ENCODE measurements at places on chromosomes 7 and 10.
A peak's percentile ranks its signal among the peaks of the same experiment; 100 is the strongest.

DNA sequence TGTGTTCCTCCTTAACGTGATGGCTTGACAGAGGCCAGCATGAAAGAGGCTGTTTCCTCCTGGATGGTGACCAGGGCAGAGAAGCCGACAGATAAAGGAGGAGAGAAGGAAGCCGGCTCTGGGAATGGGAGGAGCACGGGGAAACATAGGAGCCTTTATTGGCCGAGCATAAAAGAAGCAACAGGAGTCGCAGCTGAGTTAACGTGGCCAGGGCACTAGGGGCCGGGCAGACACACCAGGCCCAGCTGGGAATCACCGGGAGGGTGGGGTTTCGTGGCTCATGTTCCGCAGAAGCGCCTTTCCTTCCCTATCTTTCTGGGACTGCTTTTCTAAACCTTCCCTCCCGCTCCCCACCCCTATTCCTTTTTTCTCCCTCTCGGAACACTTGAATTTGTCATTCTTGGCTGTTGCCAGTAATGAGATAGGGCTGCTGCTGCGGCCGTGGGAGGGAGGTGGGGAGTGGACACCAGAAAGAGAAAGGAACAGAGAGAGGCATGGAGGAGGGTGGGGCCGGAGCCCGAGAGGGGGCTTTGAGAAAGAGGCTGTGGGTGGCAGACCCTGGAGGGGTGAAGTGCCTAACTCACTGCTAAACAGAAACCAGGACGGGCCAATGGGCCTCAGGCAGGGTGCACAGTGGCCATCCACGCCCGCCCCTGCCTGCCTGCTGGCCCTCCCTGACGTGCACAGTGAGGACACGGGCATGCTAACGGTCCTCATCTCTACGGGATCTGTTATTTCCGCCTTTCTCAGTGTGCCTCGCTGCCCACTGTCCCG is 65.2 kb downstream of the COL13A1 start:
- no peak for DNase-seq

GRCh38 chr7:84196084-84196503 is 1.5 kb upstream of the SEMA3A start:
- DNase-seq: no peak

DNA sequence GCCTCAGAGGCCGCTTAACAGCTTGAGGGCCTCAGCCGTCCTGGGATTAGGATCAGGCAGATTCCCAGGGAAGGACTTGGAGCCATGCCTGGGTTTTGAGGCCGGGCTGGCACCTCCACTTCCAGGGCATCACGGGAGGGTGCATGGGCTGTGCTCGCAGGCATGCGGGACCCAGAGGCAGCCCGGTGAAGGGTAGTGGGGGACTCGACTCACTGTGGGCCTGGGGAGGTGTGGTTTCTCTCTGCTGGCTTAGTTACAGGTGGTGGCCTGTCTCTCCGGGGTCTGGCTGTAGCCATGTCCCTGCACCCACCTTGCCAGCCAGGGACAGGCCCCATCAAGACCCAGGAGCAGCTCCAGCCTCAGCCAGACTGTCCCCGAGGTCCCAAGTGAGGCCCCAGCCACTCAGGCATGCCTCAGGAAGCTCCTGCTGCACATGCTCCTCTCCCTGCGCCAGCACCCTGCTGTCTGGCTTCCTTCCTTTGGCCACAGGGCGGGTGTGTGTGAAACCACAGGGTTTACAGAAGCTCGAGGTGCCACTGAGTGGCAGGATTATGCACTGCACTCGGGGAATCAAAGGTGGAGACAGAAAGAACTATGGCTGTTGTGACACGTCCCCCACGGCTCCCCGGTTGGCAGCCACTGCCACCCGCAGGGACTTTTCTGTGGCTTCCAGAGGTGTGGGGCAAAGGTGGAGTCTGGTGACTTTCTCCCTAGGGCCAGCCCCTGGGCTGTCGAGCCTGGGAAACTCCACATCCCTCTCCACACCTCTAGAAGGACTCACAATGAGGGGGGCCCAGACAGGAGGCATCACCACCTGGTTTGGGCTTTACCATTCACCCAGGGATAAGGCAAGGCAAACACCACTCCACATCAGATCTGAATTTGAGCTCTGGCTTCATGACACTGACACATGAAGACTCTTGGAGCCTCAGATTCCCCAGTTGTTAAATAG is 19.7 kb downstream of the GOLGA7B start:
- peak; percentile 78 for DNase-seq

DNA sequence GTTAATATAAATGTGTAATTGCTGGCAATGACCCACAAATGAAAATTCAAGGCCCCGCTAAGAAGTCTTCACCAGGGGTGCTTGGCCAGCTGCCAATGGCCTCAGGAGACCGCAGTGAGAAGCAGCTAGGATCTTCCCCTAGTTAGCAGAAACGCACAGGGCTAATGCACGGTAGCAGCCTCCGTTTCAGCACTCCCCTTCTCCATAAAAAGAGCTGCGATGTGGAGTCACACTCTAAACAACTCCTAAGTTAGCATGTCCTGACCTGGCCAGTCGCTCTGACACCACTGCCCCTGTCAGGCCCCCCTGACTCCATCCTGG is 139.0 kb downstream of the SEPTIN14 start:
- no peak for DNase-seq

DNA sequence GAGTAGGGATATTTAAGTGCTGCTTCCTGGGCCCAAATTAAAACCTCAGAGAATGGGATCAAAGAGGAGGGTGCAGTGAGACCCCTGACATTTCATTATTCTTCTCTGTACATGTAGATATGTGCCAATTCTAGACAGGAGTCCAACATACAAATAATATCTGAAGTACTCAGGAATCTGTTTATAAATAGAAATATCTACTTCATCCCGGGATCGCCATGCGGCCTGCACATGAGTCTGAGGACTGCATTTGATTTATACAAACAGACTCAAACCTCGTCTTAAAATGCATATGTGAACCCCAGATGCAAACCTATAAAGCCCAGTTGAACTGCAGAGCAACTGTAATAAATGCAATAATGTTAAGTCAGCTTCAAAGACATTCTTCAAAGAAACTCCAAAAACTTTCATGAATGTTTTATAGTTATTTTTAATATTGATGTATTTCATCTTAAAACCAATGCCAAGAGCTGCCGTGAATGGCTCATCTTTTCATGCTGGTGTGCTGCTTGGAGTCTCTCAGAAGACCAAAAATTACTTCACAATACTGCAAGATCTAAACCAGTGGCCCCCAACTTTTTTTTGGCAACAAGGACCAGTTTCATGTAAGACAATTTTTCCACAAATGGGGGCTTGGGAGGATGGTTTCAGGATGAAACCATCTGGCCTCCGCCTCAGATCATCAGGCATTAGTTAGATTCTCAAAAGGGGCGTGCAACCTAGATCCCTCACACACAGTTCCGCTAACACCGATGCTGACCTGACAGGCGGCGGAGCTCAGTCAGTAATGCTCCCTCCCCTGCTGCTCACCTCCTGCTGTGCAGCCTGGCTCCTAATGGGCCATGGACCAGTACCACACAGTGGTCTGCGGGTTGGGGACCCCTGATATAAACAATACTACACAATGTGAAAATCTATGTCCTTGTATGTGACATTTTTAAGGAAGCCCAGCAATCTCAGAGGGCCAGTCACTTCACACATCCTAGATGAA is 166.9 kb downstream of the PARD3 start:
- no peak for DNase-seq

GRCh38 chr10:43407576-43408330 is 1.2 kb downstream of the HNRNPF start:
- peak; percentile 46 for DNase-seq

GRCh38 chr7:37234928-37235327 is 213.7 kb downstream of the ELMO1 start:
- DNase-seq: peak; percentile 57

DNA sequence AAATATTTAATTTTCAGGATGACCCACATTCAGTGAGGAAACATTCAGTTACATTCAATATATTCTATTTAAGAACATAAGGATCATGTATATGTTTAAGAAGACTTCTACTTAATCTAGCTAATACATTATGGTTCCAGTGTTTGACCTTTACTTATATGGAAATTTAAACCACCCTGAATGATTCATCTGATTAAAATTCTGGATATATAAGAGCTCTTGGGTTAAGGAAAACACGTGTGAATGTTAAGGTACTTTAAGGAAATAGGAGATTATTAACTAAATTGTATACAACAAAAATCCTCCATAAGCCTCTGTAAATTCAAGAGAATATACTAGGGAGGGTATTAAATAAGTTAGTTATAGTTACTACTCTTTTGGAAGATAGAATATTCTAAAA is 40.9 kb downstream of the HDAC9 start:
- no peak for DNase-seq

- DNase-seq: no peak
These were observed 61.5 kb downstream of the VIPR2 start for GRCh38 chr7:159083001-159083697.

- DNase-seq: peak; percentile 9
These were observed 265.1 kb downstream of the CCSER2 start for GRCh38 chr10:84593506-84593905.

- DNase-seq: no peak
These were observed 487.4 kb upstream of the CELF2 start for GRCh38 chr10:10530313-10530712.

DNA sequence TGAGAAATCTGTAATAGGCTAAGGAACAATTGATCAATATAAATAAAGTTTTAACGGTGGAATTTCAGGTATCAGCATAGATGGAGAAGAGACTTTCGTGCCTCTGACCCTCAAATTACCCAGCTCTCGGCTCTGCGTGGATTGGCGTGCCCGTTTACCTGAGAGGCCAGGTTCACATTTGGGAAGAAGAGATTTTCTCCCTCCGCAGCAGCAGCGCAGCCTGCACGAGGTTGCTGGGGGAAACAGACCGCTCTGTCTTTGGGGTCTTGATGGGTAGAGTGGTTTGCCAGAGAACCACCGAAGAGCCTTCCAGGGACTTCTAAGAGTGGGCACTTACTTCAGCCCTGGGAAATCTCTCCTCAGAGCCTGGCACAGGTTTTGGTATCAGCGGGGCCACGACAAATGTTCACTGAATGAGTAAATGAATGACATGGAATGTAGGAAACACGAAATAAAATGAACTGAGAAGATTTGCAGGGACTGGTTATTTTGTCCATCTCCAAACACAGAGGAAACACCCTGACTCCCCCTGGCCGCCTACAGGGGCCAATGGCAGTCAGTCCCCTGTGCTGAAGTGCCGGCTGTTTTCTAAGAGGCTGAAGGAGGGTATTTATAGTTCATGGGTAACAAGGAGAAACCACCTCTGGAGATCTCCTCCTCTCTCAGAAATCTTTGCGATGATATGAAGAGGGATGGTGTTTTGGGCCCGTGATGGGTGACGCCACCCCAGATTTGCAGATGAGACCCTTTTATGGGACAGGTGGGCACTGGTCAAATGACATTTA is 338.5 kb downstream of the ADARB2 start:
- DNase-seq: no peak

DNA sequence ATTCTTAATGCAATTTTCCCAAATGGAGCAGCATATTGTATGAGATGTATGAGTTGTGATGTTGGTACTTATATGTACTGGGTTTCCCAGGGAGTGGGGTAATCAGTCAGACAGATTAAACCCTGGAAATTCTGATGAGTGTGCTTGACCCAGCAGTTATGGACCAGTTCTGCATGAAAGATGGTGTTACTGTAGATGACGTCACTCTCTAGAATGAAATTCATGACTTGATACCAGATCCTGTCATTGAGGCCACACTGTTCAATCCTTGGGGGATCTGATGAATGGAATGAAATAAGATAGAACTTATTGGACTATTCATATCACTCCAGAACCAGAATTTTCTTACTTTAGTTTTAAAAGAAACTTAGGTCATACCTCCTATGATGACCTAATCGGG is 534.3 kb downstream of the PLXDC2 start:
- DNase-seq: no peak

- peak; percentile 47 for DNase-seq
These were observed 149.8 kb upstream of the HDAC9 start for GRCh38 chr7:18345641-18346234.

DNA sequence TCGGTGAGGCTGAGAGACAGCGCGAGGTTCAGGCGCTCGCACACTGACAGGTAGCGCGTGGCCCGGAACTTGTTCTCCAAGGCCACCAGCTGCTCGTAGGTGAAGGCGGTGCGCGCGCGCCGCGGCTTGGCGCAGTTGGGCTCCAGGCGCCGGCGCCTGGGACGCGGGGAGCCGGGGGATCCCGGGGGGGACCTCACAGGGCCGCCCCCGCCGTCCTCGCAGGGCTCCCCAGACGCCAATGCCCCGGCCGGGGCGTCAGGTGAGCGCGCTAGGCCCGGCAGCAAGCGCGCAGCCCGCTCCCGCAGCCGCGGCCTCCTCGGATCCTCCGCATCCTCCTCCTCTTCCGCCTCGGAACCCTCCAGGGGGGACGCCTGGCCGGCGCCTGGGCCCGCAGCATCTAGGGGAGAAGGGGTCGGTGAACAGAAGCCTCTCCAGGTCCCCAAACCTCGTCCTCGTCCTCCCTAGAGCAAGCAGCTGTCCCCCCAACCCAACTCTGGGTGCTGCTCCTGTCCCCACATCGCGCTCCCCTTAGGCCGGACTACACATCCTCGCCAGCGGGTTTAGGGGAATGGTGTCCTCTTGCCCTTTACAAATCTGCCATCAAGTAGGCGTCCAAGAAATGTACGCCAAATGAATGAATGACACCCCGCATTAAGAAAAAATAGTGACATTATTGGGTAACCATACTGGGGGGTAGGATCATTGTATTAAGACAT is 1.9 kb downstream of the NKX1-2 start:
- DNase-seq: no peak

GRCh38 chr10:110350812-110351211 is 46.1 kb upstream of the SMNDC1 start:
- DNase-seq: no peak

DNA sequence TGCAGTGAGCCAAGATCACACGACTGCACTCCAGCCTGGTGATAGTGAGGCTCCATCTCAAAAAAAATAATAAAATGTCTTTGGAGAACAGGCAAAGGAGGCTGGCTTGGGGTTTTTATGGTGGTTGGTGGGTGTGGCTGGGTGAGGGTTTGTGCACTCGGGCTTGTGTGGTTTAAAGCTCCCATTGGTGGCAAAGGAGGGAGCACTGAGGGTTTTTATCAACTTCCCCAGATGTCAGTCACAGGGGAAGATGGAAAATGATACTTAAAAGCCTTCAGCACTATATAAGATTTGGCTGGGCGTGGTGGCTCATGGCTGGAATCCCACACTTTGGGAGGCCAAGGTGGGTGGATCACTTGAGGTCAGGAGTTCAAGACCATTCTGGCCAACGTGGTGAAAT is 16.3 kb upstream of the RNF216 start:
- DNase-seq: no peak

- no peak for DNase-seq
These were observed 17.3 kb upstream of the SAMD9L start for GRCh38 chr7:93165447-93165846.

GRCh38 chr7:55490099-55490498 is 82.2 kb downstream of the VOPP1 start:
- no peak for DNase-seq

DNA sequence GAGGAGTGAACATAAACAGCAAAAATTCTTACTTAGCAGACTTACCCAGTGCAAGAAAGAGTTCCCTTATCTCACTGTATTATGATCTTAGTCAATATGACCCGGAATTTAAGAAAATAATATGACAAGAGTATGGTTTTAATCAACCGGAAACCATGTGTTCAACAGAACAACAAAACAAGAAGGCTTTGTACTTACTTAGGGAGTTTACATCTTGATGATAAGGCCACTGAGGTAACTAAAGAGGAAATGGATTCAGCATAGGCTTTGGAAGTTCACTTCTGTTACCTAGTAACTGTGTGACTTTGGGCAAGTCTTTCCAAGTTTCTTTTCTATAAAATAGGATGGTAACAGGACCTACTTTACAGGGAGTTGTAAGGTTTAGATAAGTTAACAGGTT is 7.4 kb upstream of the FAS start:
- no peak for DNase-seq

- no peak for DNase-seq
These were observed 132.4 kb downstream of the ZMYND11 start for GRCh38 chr10:267705-268104.

Measured in NCI-H2171 (cell line).